G401 (cell line): ENCODE measurements at places on chromosomes 5 and 9. TPM values are rescaled to one million over a fixed set of nuclear protein-coding genes. Genes with fewer than 3 reads are reported as not detected.

- DNase-seq, result no peak
Measured at GRCh38 chr5:121963392-121963791, 1.6 kb downstream of the SRFBP1 start.

DNA sequence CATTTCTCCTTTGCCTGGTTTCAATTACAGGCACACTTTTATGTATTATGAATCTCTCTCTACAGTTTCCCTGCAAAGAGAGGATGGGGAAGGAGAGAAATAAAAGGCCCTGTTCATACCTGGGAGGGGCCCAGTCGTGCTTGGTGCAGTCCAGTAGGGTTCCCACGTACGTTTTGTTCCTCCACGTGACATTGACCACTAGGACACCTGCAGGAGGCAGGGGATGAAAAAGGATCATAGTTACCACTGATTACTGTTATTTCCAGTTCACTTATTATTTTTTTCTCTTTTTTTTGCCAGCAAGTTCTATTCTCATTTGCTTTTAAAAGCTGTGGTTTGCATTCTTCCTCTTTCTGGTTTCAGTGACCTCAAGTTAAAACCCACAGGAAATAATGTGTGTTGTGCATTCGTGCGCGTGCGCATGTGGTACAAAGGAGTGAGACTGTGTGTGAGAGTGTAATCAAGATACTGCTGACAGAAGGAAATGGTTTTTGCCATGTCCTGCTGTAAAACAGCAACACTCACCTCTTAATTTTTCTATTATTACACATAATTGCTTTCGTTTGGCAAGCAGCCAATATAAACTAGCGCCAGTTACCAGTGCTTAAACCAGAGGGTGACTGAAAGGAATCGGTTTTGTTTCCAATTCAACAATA lies 96.8 kb downstream of the ZNF608 start:
- DNase-seq, result peak; percentile 80

- no peak for DNase-seq
Measured at GRCh38 chr5:60827201-60827600, 16.9 kb downstream of the ELOVL7 start.

GRCh38 chr9:9499546-9499945 lies 1113.3 kb downstream of the PTPRD start:
- no peak for DNase-seq

Gene GFPT2
- 1.2 and 2.4 TPM in 2 replicates for total RNA-seq

- no peak for DNase-seq
Measured at GRCh38 chr9:10007356-10007755, 605.4 kb downstream of the PTPRD start.
